ENCODE measurements at places on chromosomes 3 and 15.

- peak; percentile 59 for DNase-seq
Measured at GRCh38 chr15:87871731-87872320, 384.7 kb downstream of the NTRK3 start.

DNA sequence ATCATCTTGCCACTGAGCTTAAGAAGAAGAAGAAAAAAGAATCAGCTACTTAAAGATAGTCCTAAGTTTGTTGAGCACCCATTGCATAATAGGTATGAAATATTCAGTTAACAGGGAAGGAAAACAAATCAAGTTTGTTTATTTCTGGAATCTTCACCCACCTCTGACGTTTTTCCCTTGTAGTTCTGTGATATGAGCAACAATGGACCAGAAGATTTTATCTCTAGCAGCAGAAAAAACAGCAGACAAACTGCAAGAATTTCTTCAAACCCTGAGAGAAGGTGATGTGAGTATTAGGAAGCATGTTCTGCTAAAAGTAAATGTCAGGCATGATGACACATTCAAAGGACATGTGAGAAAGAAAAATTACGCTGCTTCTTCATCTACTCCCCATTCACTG is 3.7 kb downstream of the FANCI start:
- no peak for DNase-seq

GRCh38 chr3:112747624-112748023 is 99.0 kb downstream of the CD200R1L start:
- no peak for DNase-seq

GRCh38 chr3:50251220-50251619 is 15.2 kb downstream of the GNAI2 start:
- no peak for DNase-seq

- peak; percentile 50 for DNase-seq
Measured at GRCh38 chr3:34212656-34213055, 414.2 kb downstream of the PDCD6IP start.

GRCh38 chr15:25727116-25727515 is 136.0 kb downstream of the ATP10A start:
- no peak for DNase-seq

- DNase-seq = no peak
Measured at GRCh38 chr3:114874522-114874971, 272.5 kb downstream of the ZBTB20 start.

DNA sequence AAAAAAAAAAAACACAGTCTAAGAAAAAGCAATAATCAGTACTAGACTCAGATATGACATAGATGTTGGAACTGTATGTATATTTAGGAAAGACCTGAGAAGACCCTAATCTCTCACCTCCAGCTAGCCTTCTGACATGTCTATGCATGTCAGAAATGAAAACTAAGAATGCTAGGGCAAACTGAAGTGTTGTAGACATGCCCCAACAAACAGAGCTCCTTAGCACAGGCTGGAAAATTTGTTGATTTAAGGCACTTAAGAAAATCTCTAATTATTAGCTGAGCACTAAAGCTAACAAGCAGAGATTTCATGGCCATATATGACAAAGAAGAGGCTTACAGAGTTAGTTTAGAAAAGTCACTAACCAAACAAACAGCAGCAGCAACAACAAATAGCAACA is 45.5 kb upstream of the PRSS50 start:
- no peak for DNase-seq

DNA sequence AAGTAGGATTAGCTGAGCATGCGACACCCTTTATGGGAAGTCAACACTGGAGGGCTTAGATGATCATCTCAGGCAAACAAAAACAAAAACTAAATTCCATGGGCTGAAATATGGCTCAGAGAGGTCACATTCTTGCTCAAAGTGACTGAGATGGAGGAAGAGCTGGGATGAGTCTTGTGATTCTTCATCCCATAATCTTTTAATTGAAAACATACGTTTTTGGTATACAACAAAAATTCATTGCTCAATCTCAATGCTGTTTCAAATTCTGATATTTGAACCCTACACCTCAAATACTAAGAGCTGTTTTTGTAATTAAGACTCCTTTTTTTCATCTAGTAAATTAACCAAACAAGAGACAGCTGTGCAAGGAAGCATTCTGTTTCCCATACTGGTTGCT is 257.0 kb downstream of the NR1D2 start:
- DNase-seq = peak; percentile 74

DNA sequence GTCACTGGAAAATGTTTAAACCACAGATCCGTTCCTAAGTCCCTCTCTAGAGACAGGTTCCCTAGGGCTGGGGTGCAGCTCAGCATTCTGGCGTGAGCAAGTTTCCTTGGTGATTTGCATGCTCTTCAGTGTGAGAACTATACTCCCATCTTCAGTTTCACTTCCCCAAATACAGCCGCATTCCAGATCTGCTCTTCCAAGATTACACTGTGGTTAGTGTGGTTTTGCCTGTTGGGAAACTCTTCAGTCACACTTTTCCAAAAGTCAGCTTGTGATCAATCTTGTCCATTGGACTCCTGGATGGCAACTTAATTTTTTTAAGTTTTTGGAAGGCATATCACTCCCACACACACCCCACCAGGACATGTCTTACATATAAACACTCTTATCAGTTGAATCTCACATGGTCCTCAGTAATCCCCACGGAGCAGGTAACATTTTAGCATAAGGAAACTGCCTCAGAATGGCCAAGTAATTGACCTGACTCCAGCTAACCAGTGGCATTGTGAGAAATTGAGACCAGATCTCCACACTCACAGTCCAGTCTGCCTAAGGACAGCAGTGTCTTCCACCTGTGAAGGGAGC is 33.5 kb upstream of the PTPN23 start:
- peak; percentile 80 for DNase-seq

Measured in fibroblast of skin of scalp (primary cell).